CD4-positive, alpha-beta T cell treated with Interleukin-2 at 100 ng/mL for 4 hours (primary cell): ENCODE measurements at places on chromosomes 12 and 14.

- DNase-seq: no peak
Measured at GRCh38 chr12:9760120-9760519, 581 bp downstream of the CD69 start.

- DNase-seq: no peak
Measured at GRCh38 chr12:92541731-92542130, 161.1 kb upstream of the PLEKHG7 start.

GRCh38 chr14:82776958-82777357 is 1243.3 kb upstream of the SEL1L start:
- no peak for DNase-seq

GRCh38 chr12:123115409-123116121 is 35.3 kb downstream of the PITPNM2 start:
- DNase-seq: peak; percentile 27

DNA sequence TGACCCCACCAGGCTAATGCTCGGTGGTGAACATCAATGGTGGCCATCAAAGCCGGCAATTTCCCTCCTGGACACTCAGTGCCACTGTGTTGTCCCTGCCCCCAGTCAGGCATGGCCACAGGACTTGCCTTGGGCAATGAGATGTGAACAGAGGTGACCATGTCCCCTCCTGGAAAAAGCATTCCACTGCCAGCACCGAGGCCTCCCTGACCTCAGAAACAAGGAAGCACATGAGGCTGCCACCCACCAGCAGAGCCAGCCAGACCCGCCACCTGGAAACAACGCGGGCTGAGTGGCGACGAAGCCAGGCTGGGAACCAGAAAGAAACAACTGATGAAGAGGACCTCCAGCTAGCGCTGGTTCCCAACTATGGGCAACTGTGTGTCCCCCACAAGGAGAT is 31.8 kb downstream of the ITPK1 start:
- DNase-seq: no peak

DNA sequence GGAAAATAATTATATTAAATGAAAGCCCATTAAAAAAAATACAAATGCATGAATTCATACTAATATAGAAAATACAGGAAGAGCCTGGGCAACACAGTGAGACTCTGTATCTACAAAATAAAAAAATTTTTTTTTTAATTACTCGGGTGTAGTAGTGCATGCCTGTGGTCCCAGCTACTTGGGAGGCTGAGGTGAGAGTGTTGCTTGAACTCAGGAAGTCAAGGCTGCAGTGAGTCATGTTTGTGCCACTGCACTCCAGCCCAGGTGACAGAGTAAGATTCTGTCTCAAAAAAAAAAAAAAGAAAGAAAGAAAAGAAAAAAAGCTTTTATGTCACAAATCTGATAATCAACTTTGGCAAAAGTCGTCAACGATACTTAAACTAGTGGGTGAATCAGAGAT is 80.6 kb upstream of the PLEKHA5 start:
- DNase-seq: no peak

DNA sequence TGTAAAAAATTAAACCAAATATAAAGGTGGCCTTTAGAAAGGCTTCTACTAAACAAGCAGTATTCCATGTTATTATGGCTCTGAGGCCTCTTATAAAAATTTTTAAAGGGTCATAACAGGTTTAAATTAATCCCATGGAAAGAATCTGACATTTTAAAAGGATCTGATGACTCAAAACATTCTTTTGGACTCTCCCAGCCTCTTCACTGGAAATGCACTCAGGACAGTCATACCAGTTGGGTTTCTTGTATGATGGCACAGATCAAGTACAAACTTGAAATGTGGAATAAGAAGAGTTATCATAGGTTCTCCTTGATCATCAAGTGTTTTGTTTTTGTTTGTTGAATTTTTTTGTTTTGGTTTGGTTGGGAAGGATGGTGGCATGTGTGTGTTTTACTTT is 50.8 kb downstream of the PPP2R5E start:
- no peak for DNase-seq

DNA sequence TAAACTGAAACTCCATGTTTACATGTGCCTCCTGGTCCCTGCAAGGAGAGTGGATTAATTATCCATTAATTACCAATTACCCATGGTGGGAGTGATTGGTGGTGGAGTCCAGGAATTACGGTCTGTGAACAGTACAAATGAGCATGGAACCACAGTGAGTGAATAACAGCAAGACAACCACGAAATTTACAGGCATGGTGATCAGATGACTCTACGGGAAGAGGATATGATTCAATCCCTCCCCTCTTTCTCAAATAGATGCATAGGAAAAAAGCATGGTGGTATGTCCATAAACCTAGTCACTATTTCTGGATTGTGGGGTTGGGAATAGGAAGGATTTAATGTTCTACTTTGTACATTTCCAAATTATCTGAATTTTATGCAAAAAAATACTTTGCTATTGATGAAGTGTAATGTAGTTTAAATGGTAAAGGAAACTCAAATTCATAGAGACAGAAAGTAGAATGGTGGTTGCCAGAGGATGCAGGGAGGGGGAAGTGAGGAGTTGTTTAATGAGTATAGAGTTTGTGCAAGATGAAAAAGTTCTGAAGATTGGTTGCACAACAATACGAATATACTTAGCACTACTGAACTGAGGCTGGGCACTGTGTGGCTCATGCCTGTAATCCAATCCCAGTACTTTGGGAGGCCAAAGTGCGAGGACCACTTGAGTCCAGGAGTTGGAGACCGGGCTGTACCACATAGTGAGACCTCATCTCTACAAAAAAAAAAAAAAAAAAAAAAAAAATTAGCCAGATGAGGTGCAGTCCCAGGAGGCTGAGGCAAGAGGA is 41.2 kb upstream of the C12orf75 start:
- DNase-seq: no peak

- DNase-seq: no peak
Measured at GRCh38 chr14:103530390-103530789, 1.4 kb downstream of the TRMT61A start.

- DNase-seq: no peak
Measured at GRCh38 chr14:91890291-91890749, 23.0 kb upstream of the TC2N start.

DNA sequence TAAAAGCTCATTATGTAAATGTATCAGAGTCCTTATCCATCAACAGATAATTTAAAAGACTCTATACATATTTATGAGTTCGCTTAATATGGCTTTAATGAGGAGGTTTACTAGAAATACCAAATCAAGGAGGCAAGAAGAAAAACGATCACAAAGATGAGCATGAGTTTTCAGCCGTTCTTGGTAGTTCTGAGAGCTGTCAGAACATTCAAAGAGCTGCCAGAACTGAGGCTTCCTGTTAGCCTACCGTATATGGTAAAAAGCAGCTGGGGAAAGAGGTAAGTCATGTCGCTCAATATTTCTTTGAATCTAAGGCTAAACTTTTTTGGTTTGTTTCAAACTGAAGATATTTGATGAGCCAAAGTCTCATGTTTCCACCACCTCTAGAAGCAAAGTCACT is 115.3 kb upstream of the PLXNC1 start:
- peak; percentile 40 for DNase-seq

GRCh38 chr12:110581931-110582275 is 1.2 kb downstream of the PPTC7 start:
- no peak for DNase-seq

- DNase-seq: no peak
Measured at GRCh38 chr12:75891072-75891471, 140.5 kb downstream of the PHLDA1 start.

GRCh38 chr12:71749666-71750065 is 5.0 kb upstream of the RAB21 start:
- no peak for DNase-seq

GRCh38 chr12:34407813-34408212 is 385.5 kb downstream of the ALG10 start:
- no peak for DNase-seq

DNA sequence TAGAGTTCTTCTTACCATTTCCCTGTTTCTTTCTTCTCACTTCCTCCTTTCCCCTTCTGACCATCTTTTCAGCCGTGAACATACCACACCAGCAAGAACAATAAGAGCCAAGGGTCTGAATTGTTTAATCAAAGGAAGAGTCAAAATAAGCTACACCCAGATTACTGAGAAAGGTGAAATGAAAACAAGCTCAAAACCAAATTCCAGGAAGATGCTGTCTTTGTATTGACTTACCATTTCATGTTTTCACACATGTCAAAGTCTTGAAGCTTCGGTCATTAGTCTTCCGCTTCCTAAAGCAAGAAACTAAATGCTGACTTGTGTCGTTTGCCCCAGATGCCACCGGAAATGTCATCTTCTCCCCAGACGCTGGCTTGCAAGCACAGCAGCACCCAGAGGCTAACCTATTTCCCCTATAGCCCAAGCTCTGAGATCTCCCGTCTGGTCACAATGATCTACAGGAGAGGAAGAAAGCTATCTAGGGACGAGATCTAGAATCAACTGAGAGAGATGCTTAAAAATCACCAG is 136.5 kb upstream of the AMIGO2 start:
- DNase-seq: peak; percentile 91

DNA sequence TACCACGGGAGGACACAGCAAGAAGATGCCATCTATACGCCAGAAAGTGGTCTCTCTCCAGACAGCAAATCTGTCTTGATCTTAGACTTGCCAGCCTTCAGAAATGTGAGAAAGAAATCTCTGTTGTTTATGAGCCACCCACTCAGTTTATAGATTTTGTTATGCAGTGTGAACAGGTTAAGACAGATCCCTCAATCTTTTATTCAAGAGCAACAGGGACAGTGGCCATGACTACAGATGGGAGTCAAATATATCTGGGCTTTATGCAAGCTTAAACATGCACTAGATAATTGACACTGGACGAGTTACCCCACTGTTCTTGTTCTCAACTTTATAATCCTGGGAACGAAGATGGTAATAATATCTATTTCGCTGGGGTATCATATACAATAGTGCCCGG is 288.7 kb downstream of the RPAP3 start:
- no peak for DNase-seq

DNA sequence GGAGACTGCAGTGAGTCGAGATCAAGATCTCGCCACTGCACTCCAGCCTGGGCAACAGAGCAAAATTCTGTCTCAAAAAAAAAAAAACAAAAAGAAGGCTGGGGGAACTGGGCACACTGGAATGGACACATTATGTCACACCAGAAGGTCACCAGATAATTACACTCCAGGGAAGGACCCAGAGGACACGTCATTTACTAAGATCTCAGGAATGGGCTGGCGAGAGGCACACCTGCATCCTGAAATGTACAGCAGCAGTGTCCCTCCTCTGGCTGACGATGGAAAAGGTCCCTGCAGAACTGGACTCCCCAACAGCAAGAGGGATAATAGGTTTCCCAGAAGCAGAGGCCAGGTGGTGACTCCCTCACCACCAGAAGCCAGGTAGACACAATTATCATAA is 243.5 kb downstream of the BCL11B start:
- DNase-seq: no peak

DNA sequence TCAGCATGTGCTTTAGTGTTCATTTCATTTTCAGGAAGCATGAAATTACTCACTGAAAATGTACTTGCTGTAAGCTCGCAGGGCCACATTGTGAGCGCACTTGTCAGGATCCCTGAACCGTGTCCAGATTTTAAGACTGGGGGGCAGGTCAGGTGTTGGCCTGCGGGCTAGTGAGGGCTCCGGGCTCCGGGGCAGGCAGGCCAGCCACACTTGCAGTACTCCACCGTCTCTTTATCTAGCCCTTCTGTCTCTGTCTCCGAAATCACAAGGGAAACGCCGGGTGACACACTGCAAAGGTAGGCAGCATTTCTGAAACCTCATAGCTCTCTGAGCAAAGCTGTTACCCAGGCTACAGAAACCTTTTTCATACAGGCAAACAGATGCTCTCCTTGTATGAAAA is 98.7 kb downstream of the EML1 start:
- DNase-seq: no peak

GRCh38 chr12:33639975-33640374 is 200.4 kb upstream of the SYT10 start:
- no peak for DNase-seq

DNA sequence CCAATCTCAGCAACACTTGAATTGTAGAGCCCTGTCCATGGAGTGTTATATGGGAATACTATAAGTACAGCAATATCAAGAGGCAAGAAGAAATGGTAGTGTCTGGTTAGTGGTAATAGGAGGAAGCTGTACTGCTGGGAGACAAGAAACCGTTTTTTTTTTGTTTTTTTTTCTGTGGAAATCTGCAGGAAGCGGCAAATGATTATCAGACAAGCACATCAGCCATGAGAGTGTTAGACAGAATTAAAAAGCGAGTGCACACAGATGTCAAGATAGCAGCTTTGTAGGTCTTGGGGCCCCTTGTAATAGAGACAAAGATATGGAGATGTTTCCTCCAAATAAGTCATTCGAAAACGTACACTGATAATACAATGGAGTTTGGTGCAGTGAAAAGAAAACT is 6.7 kb downstream of the TESPA1 start:
- peak; percentile 40 for DNase-seq

DNA sequence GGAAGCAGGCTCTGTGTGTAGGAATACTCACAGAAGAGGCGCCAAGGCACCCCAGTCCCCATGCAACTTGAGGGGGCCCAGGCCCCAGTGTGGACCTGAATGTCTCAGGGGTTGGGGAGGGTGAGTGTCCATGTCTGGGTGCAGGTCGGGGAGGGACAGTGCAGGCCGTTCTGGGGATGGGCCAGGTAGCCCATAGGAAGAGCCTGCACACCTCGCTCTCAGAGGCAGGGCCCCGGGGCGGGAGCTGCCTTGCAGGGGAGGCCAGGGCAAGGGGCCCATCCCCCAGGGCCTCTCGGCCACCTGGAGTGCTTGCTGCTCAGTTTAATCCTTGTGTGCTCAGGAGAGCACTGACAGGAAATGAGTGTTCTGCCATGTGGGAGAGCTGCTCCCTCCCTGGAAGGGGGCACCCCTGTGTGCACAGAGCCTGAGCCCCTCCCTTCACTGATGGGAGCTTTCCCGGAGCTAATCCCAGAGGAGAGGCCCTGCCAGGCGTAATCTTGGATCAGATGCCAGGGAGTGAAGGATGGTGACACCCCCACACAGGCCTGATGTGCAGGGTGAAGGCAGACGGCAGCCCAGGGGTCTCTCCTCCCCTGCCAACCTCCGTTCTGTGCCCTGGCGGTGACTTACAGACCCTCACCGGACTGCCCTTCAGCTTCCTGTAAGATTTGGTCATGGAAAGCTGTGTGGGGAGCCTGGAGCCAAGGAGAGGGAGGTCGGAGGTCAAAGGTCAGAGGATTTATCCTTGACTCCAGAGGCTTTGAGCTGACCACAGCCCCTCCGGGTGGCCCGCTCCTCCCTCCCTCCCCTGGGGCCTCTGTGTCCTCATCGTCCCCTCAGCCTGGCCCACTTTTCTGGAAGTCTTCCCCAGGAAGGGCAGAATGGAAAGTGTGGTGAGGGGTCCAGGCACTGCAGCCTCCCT is 24.4 kb upstream of the FBRSL1 start:
- DNase-seq: no peak

DNA sequence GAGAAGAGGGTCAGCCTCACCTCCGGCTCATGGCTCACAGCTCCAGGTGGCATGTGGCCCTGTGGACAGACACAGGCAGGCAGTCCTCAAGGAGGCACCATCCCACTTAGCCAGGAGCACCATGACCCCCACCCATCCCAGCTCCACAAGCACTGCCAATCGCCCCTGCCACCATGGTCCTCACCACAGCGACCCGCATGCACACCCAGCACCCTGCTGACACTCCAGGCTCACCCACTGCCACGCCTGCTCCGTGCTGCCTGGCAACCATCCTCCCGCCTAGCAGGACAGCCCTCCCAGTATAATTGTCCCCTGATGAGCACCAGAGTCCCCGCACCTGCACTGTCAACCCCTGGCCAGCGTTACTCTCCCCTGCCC is 50.9 kb downstream of the TRPV4 start:
- no peak for DNase-seq
